HCT116 (cell line): ENCODE measurements at places on chromosomes 5 and 9. TPM values are rescaled to one million over a fixed set of nuclear protein-coding genes. Genes with fewer than 3 reads are reported as not detected.

- DNase-seq, result no peak
These were observed 9.4 kb upstream of the NDST1 start for GRCh38 chr5:150498501-150498900.

- no peak for DNase-seq
These were observed 10.7 kb downstream of the SETD9 start for GRCh38 chr5:56919942-56920662.

- no peak for DNase-seq
These were observed 63.8 kb upstream of the PPARGC1B start for GRCh38 chr5:149666212-149666852.

DNA sequence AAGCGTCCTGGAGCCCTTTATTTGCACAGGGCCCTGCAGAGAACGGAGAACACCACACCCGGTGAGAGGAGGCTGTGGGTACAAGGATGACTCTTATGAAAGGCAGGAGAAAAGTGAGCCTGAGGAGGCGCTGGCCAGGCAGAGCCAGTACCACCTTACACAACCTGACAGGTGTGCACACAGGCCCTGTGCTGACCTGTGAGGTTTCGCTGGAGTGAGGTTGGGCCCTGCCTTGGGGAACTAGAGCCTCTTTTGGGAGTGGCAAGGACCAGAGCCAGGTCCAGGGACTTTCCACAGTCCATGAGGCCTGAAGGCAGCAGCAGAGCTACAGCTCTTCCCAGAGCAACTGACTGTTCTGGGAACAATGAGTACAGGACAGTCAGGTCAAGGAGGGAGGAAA lies 3.1 kb downstream of the SRD5A1 start:
- DNase-seq, result no peak

PHF24 gene
- total RNA-seq, result 0.47 TPM
